ENCODE measurements at places on chromosomes 1 and 21. TPM values are rescaled to one million over a fixed set of nuclear protein-coding genes. Genes with fewer than 3 reads are reported as not detected.

GRCh38 chr21:42349420-42350317 lies 1.1 kb downstream of the TFF2 start:
- no peak for DNase-seq

ADORA3 gene
- 10.0 TPM for total RNA-seq

KIF17 gene
- total RNA-seq, result 4.8 TPM

- no peak for DNase-seq
These were observed 409.9 kb upstream of the C1orf87 start for GRCh38 chr1:60483509-60483908.

DNA sequence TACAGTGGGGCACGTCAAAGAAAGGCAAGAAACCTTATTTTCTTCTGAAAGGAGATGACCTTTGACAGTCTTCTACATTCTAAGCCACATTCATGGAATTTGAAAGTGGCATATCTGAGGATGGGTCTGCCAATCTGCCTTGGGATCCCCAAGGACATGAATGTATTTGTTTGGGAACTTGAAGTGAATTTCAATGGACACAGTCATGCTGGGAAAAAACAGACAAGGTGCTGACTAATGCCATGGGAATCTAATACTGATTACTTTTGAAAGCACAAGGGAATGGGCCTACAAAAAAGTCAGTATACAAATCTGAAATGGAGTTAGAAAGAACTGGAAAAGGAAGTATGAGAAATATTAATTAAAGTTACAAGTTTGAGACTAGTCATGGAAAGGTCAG lies 128.8 kb downstream of the KCNJ6 start:
- no peak for DNase-seq

GRCh38 chr21:40886931-40887330 lies 40.0 kb upstream of the DSCAM start:
- no peak for DNase-seq

ATP1A4 gene
- 0.08 TPM for total RNA-seq

- DNase-seq, result no peak
These were observed 42.0 kb upstream of the PADI2 start for GRCh38 chr1:17161137-17161740.

AGMAT gene
- 0.40 TPM for total RNA-seq

DNA sequence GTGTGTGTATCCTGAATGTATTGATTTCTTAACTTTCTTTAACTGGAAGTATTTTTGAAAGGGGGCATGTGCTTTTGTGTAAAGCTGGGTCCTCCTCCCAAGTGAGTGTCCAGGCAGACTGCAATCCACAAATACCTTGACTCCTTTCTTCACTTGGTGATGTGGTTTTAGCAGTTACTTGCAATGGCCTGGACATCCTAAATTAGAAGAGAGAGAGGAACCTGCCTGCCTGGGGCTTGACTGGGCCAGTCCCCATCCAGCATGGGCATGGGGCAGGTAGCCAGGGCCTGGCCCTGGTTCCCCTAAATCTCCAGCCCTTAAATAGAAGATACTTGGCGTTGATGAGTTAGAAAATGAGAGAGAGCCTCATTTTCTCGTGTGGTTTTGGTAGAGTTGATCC lies 159.7 kb downstream of the PGBD5 start:
- no peak for DNase-seq

GRCh38 chr1:53176452-53177208 lies 20.0 kb upstream of the CPT2 start:
- peak; percentile 67 for DNase-seq

DNA sequence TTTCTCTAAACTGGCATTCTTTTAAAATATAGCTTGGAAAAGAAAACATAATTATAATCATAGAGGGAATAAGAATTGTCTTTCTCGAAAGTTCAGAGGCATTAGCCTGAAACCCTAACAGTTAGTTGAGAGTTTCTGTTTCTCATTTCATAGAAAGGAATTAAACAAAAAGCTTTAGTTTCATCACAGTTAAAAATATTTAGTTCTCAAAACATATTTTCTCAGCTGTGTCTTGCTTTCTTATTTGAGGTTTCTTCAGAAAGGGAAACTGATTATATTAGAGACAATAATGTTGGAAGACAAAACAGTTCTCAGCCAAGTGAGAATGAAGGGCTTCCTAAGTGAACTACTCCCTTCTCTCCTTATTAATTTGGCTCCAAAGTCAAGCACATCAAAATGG lies 75.4 kb upstream of the C1orf105 start:
- DNase-seq, result no peak

- DNase-seq, result no peak
These were observed 183.5 kb downstream of the HMCN1 start for GRCh38 chr1:185917646-185918045.

DNA sequence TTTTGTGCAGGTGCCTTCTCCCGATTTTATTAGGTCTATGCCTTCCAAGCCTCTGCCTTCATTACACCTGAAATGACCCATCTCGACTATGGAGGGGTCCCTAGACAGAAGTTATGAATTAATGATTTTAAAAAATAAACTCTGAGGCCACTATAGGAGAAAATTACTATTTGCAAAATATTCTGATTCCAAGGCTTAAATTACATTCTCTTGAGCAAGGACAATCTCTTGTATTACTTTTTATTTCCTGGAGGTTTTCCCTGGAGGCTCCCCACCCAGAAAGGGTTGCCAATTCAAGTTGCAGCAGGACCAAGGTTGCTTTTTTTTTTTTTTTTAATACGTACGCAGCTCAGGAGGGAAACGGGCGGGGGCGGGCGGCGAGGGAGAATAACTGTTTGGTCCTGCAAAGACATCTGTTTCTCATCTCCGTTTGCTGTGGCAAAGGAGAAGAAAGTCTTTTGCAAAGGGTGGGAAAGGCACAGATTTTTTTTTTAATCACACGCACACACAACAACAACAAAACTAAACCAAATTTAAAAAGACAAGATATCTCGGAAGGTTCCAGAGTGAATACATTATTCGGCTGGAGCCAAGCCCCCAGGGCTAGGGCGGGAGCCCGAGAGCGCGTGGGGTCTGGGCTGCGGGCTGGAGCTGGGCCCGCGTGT lies 618 bp upstream of the SERTAD4 start:
- DNase-seq, result peak; percentile 53

DNA sequence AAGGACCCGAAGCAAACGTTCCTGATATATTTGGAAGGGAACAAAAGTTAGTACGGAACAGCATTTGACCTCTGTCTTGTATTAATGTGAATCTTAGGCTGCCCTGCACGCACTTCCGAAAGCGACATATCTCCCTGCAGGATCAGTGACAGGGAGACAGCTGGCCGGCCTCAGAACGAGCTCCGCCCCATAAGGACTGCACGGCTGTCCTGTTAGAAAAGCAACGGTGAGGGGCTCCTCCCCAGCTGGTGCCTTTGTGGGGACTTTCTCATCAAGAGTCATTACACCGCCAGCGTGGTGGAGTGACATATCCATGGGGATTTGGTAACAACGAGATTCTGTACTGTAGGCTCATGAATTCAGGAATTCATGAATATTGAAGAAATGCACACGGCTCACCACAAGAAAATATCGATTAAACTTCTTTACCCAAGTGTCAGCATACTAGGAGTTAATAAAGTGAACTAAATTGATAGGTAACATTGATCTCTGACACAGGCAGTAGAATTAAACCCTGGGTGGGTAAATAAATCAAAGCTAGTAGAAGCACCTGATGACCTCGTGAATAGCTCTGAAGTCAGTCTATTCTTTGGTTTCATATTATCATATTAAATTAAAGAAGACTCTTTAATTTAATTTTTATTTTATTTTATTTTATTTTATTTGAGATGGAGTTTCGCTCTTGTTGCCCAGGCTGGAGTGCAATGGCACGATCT lies 8.1 kb upstream of the GREM2 start:
- DNase-seq, result no peak

GRCh38 chr21:44057960-44058651 lies 46.0 kb downstream of the TRAPPC10 start:
- no peak for DNase-seq
